ENCODE measurements at places on chromosomes 6 and 20.

GRCh38 chr6:121498481-121499276, 63.2 kb downstream of the GJA1 start:
- DNase-seq: no peak

- no peak for DNase-seq
Measured at GRCh38 chr6:137265561-137266308, 46.5 kb upstream of the IFNGR1 start.

- no peak for DNase-seq
Measured at GRCh38 chr6:107154801-107155160, 39.5 kb upstream of the BEND3 start.

DNA sequence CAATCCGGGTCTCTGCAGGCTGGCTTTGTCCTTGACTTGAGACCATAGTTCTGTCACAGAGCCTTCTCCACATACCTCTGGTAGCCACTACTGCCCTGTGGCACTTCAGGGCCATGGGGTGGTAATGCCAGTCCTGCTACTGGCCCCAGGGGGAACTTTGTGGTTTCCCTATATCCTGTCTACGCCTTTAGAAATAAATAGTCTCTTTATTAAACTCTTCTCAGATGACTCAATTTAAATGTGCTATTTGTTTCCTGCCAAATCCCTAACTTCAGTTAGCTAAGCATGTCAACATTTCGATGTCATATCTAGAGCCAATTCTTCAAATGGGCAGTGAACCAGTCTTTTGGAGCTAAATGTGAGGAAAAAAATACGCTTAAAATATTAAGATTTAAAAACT, 60.1 kb downstream of the SEL1L2 start:
- no peak for DNase-seq

DNA sequence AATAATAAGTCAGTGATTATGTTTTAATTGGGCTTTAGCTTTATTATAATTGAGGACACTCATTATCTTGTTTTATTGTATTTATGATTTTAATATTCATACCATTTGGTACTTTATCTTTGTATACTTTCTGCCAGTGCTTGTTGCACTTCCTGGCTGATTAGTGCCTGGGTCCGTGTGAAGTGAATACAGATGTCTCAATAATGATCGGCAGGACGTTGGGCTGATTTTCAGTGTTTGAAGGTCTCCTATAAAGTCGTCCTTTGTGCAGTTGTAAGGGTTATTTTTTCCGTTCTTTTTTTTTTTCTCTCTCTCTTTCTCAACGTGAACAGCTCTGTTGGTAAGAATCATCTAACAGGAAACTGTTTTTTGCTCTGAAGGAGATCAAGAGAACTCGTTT, 450.0 kb upstream of the POU3F2 start:
- DNase-seq: no peak

All from HEK293T (cell line).